ENCODE measurements at places on chromosomes 5 and 9.
A peak's percentile ranks its signal among the peaks of the same experiment; 100 is the strongest.

DNA sequence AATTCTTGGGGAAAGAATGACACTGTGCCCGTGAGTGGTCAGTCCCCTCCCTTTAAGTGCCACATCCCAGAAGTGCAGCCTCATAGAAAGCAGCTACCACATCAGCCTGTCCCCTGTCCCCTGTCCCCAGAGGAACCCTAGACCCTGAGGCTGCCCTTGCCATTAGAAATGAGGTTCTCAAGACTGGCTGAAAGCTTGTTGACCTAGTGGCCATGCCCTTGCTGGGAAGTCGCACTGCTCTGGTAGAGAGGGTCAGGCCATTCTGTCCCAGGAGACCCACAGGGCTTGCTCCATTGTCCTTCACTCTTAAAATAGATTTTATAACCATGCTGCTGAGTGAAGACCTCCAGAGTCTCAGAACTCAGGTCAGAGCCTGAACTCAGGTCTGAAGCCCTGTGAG lies 184.5 kb downstream of the RGS3 start:
- DNase-seq: no peak

GRCh38 chr9:80074439-80074838 lies 502.7 kb downstream of the TLE4 start:
- DNase-seq: no peak

GRCh38 chr5:39119404-39120051 lies 45.3 kb upstream of the RICTOR start:
- no peak for DNase-seq

- no peak for DNase-seq
Observed at GRCh38 chr5:82799361-82800077, 277.7 kb downstream of the TMEM167A start.

GRCh38 chr9:88689509-88690298 lies 154.7 kb downstream of the NXNL2 start:
- no peak for DNase-seq

- DNase-seq: no peak
Observed at GRCh38 chr9:87099407-87099806, 152.1 kb upstream of the GAS1 start.

GRCh38 chr5:36763454-36763853 lies 113.1 kb upstream of the NIPBL start:
- no peak for DNase-seq

DNA sequence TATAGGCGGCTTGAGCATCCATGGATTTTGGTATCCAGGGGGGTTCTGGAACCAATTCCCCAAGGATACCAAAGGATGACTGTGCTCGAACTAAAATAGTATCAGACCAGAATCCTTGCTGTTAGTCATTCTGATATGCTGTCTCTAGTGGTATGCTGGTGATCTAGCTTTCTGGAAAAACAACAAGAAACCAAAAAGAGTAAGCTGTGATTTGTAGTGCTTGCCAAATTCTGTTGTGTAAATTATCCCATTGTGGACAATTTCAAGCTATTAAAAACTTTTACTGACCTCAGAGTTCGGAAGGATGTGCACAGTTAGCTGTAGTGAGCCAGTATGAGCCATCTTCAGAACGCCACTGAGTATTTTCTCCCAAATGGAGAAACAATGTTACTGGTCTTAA lies 99.0 kb upstream of the FBN2 start:
- no peak for DNase-seq

DNA sequence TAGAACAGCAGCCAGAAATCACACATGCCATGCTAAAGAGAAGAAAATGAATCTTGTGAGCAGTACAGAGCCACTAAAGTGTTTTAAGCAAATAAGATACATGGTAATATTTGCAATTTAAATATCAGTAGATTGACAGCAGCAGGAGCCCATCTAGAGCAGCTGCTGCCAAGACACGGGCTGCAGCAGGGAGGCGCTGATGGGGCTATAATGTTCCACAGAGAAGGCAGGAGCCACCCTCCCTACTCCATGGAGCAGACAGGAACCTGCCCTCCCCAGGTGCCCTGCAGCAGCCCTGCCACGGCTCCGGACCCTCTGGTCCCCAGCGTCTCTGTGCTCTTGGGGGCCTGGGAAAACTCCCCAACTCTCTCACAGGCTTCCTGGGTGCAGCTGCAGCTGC lies 224.1 kb upstream of the ISL1 start:
- no peak for DNase-seq

DNA sequence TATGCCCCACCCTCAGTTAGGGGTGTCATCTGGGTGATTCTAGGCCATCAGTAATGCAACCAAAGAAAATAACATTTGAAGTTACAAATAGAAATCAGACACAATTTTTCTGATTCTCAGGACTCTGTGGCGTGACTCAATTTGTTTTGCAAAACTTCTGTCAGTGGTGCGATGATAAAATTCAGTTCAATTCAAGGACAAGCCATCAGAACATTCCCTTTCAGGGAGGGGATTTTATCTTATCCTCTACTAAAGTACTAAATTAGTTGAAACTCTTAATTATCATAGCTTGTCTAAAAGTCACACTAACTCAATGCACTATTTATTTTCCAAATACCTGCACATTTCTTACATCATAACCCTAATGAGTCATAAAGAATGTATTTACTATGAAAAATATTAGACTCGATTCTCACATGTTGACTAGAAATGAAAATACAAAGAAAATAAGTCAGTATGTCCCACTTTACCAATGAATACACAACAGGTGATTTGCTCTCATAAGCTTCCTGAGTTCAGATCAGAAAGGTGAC lies 28.2 kb downstream of the HTR4 start:
- DNase-seq: no peak

GRCh38 chr9:69173891-69174615 lies at the start of gene TJP2:
Gene TJP2 (plus strand): TSS chr9:69174277. CDS start chr9:69174373, 96 bp downstream.
- DNase-seq: peak; percentile 74

DNA sequence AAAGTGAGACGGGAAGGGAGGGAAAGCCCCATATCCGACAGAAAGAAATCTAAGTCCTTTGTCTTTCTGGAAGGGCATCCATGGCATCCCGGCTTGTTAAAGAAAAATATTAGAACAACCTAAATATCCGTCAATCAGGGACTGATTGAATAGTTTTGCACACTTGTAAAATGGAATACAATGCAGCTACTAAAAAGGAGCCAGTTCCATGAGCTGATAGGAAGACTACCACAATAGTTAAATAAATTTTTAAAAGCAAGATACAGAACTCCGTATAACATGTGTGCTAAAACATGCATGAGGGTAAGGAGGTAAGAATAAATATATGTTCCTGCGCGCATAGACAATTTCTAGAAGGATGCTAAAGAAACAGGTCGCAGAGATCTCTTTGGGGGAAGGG lies 12.8 kb upstream of the GNPDA1 start:
- DNase-seq: no peak

GRCh38 chr9:129640086-129640870 lies 1.7 kb downstream of the ASB6 start:
- peak; percentile 52 for DNase-seq

GRCh38 chr5:119630752-119631440 lies 1.5 kb downstream of the FAM170A start:
- DNase-seq: no peak

DNA sequence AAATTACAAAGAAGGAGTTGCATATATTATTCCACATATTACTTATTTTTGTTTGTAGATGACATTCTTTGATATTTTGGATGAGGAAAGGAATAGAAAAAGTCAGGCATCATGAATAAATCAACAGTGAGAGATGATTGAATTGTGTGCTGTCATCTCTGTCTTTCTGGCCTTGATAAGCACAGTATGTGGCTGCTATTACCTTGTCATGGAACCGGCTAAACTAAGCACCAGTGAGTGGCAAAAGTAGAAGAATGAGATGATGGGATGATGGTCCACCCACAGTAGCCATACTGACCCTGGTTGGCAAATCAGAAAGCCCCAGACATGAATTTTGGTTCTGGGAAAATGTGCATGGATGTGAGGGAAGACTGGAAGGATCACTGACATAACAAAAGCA lies 361.2 kb upstream of the DMAC1 start:
- DNase-seq: no peak

- no peak for DNase-seq
Observed at GRCh38 chr5:59988396-59988795, 94.9 kb upstream of the PDE4D start.

GRCh38 chr5:134268919-134269318 lies 43.0 kb upstream of the PPP2CA start:
- DNase-seq: no peak

DNA sequence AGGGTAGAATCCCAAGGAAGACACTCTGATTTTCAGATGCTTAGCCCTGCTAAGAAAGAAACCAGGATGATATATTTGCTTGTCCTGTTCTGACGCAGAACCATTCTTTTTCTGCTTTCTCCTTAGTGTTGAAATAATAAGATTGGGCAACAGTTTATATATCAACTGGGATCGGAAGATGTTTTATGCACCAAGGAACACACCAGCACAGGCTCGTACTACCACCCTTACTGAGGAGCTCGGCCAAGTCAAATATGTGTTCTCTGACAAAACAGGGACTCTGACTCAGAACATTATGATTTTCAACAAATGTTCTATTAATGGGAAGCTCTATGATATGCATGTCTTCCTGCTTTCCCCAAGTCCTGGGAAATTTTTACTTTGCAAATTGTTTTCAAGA lies 19.0 kb upstream of the RUSC2 start:
- DNase-seq: no peak

- no peak for DNase-seq
Observed at GRCh38 chr9:98787766-98788335, 8.5 kb downstream of the ANKS6 start.

DNA sequence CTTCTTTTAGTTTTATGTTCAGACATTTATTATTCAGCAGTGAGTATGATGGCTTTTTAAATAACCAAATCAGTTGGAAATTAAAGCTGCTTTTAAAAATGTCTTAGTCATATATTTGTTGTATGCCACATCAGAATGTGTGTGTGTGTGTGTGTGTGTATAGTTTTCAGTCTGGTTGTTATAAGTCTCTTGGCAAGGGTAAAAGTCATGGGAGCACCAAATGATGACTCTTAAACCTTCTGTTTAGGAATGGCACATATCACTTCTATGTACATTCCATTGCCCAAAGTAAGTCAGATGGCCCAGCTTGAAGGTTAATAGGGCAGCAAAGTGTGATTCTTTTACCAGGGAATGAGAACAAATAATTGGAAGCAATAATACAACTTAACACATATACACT lies 135.9 kb downstream of the RNF180 start:
- no peak for DNase-seq

GRCh38 chr5:136780518-136780917 lies 415.2 kb upstream of the TRPC7 start:
- no peak for DNase-seq

DNA sequence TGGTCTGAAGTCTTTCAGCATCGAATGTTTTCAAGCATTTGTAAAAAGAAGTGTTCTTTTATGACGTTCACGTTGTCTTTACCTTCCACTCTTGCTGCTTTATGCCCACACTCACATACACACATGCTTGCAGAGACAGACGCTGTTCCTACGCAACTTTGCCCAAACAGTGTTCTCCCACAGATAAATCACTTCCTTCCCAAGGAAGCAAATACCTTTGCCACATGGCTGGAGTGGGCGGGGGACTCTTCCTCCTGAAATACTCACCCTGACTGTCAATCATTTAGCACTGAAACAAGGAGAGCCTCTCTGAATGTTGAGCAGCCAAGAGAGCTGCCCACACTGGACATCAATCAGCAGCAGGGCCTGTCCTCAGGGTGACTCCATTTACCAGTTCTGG lies 22.4 kb upstream of the ASTN2 start:
- DNase-seq: no peak

DNA sequence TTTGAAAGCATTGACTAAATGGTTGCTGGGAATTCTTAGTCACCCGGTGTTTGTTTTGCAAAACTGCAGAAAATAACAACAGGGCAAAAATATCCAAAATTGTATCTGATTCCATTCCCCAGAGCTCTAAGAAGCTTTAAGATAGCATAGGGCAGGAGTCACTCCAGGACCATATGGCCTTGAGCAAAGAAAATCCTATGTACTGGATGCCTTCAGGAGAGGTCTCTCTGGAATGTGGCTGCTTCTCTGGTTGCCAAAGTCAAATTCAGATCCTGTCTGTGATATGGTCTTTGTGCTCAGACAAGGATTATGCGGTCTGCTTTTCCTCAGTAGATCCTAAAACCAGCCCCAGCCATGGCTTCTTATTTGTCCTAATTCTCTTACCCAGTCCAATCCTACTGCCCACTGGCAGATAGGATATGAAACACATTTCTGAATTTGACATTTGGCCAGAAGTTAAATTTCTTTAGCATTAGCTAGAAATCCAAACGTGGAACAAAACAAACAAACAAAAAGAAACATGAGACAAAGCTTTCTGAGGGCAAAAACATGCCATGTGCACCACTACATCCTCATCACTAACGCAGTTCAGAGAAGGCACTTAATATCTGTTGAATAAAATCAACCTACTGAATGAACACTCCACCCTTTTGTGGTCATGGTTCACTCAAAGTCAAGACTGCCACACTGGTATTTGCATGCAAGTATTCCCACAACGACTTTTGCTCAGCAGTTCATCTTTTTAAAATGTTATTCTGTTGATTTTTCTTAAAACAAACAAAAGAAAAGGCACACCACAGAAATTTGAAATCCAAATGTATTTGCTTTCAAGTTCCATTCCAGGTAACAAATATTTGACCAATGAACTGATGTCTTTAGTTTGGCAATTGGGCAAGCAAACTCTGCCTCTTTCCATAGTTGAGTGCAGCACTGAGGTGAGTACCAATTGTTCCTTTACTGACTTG lies 165.7 kb downstream of the TRPM6 start:
- DNase-seq: no peak

DNA sequence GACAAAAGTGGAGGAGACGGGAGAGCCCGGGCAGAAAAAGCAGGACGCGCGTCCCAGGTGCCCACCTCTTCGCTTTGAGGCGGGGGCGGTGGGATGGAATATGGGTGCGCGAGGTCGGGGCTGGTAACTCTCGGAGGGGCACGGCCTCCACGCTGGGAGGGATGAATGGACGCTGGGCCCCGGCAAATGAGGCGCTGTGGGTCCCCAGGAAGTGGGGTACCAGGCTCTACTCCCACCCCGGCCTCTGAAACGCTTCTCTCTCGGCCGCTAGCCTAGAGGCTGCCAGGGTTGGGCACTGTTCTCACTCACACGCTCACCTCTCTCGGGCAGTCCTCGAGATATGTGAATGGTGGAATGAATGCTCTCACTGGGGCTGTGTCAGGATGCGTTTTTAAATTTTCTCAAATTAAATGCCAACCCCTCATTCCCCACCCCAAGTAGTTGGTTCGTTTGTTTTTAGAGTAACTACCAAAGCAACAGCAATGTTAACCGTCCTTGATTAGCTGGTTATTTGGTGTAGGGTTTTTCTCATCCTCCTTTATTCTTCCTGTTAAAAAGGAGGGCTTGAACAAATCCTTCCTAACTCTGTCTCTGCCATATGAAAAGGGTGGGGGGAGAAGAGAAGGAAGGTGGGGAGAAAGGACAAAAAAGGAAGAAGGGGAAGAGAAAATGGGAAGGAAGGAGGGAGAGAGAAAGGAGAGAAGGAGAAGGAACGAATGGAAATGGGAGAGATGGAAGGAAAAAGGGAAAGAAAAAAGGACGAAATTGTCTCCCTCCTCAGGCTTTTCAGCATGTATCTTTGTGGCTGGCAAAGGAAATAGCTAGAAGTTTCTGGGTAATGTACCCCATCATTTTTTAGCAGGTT lies 1.3 kb upstream of the EBF1 start:
- DNase-seq: no peak

- DNase-seq: no peak
Observed at GRCh38 chr5:39765366-39765765, 340.6 kb upstream of the DAB2 start.
